KBM-7 (cell line): ENCODE measurements at places on chromosomes 6 and 20.

DNA sequence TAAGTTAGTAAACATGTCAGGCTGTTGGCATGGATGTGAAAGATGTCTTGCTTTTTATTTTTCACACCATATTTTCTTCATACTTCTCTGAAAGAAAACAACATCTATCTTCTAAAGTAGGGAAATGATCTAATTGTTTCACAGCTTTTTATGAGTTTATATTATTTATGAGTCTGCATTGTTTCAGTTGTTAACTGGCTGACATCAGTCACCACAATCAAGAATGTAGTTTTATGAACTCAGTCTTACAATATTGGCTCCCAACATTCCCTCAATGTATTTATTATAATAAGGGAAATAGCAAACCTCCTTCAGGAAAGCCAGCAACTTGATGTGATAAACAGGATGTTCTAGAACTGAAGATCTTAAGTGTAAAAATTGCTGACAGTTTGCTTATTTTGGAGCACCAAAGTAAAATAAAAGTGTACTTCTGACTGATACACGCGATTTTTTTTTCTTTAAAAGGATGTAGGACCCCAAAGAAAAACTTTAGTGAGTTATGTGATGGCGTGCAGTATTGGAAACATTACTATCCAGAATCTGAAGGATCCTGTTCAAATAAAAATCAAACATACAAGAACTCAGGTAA lies 106.0 kb downstream of the ADGRG6 start:
- DNase-seq: no peak

- no peak for DNase-seq
These were observed 111.4 kb downstream of the PTPRK start for GRCh38 chr6:128409003-128409402.

GRCh38 chr6:151722342-151722741 lies 85.1 kb upstream of the ESR1 start:
- peak; percentile 54 for DNase-seq

- DNase-seq: no peak
These were observed 87.1 kb downstream of the PREX1 start for GRCh38 chr20:48740712-48741111.

DNA sequence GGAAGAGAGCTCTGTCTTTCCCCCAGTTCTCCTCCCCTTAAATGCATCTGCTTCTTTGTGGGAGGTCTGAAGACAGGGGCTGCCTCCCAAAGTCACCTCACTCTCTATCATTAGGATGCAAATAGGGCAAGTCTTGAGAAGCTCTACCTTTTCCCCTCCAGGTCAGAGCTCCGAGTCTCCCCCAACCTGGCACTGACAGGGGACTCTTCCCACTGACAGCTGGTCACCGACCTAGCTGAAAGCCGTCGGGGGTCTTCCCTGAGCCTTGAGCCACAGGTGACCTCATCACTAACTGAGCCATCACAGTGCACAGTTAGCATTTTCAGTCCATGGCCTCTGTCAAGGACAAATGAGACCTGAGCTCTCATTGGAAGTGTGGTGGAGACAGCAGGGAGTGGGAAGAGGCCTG lies 386.7 kb downstream of the HACE1 start:
- no peak for DNase-seq

DNA sequence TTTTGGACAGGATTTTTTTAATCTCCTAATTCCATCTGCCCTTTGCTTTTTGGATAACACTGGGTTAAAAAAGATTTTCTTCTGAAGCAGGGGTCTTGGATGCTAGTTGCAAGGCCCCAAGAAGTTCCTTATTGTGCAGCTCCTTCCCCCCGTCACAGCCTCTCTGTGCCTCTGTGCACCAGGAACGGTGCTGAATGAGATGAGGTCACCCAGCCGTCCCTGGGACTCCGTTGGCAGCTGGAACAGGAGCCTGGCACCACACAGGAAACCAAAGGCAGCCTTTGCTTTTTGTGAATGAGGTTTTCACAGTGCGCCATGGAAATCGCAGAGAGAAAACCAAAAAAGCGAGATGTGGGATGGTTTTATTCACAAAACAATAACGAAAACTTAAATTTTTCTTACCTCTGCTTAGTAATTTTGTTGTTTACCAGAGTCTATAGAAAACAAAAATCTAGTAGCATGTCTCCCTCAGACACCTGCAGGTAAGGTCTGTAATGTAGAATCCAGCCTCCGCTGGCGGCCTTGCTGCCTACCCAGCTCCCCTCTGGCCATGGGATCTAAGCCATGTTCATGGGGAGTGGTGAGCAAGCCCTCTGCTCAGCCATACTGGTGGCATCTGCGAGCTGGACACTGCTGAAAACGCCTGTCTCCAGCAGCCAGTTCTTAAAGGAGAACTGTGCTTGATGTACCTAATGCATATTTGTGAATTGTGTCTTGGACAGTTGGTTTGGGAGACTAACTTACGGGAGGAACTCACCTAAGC lies 40.4 kb upstream of the SYNJ2 start:
- no peak for DNase-seq

- DNase-seq: no peak
These were observed 137.6 kb downstream of the MAP3K7 start for GRCh38 chr6:90449311-90449710.

DNA sequence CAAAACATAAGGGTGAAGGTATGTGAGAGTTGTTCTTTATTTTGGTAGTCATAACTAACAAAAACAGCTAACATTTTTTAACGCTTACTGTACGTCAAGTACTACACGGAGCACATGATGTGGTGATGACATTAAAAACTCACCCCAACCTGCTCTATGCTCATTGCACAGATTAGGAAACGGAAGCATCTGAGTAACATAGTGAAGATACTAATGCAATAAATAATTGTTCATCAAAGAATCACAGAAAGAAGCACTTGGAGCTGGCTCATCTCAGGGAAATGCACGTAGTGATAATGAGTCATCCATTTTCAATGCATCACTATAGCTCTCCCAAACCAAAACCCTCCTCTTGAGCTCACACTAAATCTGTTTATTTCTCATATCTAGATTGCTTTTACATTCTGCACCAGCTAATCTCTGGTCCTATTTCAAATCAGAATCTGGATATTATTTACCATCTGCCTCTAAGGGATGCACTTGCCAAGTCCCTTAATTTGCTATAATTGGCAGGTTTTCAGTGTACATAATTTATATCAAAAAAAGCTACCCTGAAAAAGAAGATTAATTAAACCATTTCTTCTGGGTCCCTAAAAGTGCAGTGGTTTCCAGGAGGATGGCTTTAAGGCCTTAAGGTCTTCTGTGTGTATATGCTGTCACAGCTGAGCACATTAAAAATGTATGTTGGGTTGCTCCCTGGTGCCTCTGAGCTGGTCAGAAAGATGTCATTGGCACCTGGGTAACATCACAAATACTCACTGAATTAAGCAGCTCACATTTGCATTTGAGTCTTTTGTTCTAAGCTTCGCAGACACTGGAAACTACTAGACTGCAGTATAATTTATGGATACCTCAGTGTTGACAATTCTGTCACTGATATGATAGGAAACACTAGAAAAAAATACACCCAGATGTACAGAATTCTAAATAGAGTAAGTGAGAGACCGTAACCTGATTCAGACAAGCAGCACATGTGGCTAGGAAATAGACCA lies 677.4 kb upstream of the CITED2 start:
- DNase-seq: no peak

DNA sequence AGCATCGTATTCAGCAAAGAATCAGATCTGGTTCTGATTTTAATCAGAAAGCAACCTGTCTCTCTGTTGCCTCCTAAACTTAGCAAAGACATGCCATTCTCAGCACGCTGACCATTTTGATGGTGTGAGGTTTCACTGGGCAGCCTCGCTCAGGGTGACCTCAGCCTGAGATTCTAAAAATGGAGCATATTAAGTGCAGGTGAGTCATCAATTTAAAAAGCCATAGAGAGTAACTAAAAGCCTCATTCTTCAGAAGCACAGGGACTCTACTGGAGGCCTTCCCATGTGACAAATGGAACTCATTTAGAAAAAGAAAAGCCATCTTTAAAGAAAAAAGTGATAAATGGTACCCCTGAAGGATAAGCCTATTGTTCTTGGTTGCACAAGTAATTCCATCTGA lies 91.3 kb downstream of the FILIP1 start:
- no peak for DNase-seq

DNA sequence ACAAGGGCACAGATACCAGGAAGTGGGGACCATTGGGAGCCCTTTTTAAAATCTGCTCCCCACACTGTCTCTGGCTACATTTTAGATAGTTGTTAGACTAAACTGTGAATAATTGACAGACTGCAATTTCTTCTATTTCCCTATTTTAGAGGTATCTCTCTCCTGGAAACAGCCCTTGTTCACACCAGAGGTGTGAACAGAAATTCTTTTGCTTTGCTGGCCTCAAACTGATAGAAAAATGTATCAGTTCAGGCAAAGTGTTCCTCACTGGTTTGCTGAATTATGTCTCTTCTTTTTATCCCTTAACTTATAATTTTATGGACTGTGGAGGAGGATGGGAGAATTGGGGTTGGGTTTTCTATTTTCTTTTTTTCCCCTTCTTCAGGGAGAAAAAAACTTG lies 513.2 kb upstream of the SULF2 start:
- DNase-seq: no peak
